Activated CD4-positive, alpha-beta T cell treated with anti-CD3 and anti-CD28 coated beads, Interleukin-2, amount 50 U/mL, for 16 hours (primary cell): ENCODE measurements at places on chromosomes 13 and 19.

- no peak for DNase-seq
Observed at GRCh38 chr13:113404723-113405471, 41.0 kb upstream of the GRTP1 start.

DNA sequence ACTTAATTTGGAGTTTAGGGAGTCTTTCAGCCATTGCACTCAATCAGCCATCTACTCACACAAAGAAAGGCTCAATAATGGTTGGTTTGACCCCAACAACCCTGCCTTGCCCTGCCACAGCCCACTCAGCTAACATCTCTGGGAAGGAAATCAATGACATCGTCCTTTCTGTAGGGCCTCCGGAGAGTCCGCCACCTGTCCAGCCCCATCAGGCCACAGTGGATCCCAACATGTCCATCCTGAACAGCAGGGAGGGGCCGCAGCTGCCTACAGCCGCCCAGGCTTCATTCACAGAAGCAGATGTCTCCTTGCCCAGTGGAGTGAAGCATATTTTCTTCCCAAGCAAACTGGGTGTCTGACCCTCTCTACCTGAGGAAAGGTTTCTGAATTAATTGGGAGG lies 4.2 kb upstream of the CDX2 start:
- no peak for DNase-seq

DNA sequence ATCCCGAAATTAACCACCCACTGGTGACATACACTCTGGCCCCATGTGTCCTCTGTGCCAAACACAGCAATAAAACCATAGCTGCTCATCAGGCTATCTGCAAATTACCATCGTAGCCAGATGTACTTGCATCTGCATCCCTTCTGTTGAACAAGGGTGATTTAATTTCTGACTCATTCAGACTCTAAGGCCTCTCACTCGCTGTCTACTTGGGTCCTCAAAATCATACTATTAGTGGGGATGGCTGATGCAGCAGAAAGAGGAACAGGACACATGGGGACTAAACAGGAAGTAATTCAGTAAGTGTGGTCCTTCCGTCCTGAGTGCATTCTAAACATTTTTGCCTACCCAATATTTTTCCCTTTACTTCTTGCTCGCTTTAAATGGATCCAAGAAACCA lies 2275.0 kb upstream of the PCDH20 start:
- no peak for DNase-seq

- DNase-seq, result no peak
Observed at GRCh38 chr19:55603581-55604292, 1.7 kb upstream of the ZNF865 start.

- peak; percentile 77 for DNase-seq
Observed at GRCh38 chr19:55088543-55089341, 13.1 kb downstream of the EPS8L1 start.

- DNase-seq, result no peak
Observed at GRCh38 chr19:11704626-11705025, 34.1 kb downstream of the ZNF823 start.

- DNase-seq, result no peak
Observed at GRCh38 chr19:30699871-30700280, 327.7 kb downstream of the ZNF536 start.

DNA sequence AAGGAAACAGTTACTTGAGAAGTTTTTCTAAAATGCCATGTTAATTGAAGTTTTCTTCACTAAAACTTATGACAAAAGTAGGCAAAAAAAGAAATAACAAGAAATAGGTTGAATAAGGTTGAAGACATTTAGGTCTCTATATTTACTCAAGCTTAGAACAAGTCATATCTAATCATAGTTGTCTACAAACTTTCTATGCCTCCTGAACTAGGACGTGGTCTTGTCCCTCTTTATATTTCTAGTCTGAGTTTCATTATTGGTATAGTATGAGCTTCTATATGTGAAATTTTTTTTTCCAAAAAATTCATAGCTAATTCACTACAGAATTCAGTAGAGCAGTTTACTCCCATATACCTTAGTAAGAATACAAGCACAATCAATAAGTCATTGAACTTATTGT lies 836.4 kb downstream of the SLITRK6 start:
- DNase-seq, result no peak

DNA sequence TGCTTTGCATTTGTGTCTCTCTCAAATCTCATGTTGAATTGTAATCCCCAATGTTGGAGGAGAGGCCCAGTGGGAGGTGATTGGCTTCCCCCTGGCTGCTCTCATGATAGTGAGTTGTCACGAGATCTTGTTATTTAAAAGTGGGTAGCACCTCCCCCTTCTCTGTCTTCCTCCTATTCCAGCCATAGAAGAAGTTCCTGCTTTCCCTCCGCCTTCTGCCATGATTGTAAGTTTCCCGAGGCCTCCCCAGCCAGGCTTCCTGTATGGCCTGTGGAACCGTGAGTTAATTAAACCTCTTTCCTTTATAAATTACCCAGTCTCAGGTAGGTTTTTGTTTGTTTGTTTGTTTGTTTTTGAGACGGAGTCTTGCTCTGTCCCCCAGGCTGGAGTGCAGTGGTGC lies 3.8 kb downstream of the LILRA4 start:
- DNase-seq, result no peak

DNA sequence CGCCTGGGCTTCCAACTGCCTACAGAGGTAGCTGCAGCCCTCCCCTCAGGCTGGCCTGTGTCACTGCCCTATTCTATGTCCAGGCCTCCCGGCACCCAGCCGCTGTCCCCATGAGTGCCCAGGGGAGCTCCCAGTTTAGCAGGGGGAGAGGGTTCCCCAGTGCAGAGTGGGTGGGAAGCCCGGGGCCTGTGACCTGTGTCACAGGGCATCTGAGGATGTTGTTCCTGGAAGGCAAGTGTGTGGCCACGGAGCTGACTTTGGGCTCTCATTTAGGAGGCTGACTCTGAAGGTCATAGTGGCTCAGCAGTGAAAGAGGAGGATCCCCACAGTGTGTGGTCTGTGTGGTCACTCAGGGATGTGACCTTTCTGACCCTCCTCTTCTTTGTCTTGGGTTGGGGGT lies 25.1 kb downstream of the PPP1R37 start:
- no peak for DNase-seq

DNA sequence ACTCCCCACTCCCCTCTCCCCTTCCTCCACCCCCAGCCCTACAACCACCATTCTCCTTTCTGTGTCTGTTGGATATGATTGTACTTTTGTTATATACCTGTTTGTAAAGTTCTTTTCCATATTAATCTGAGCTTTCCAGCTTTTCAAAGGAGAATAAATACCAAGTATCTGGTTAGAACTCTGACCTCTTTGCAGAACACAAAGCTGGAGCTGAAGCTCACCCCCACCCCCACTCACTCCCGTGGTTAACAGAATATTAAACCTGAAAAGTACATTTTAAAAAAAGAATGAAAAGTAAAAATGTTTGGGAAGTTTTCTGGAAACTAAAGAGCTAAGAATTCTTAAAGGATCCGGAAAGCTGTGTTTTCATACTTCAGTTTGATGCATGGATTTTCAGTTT lies 155.2 kb upstream of the RNF113B start:
- DNase-seq, result no peak

GRCh38 chr13:46751811-46752635 lies 44.9 kb downstream of the ESD start:
- peak; percentile 87 for DNase-seq

GRCh38 chr19:39303373-39304184 lies 7.4 kb downstream of the IFNL1 start:
- no peak for DNase-seq

- DNase-seq, result peak; percentile 57
Observed at GRCh38 chr13:77698201-77699058, 943 bp downstream of the SLAIN1 start.

GRCh38 chr13:97883396-97883795 lies 70.1 kb upstream of the IPO5 start:
- no peak for DNase-seq

DNA sequence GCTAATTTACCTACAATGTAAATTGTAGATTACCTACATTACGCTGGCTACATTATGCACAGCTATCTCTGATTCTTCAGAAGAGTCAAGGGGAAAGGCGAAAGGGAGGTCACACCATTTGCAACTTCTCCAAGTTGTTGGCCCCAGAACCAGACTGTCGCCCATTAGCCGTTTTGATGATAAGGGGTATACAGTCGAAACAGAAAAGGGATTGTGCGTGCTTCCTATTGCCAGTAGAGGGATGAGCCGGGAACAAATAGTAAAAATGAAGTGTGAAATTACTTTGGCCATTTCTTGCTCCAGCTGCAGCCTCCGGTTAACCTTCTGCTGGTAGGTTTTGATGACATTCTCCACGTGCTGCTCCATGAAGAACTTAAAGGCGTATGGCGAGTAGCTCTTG lies 73.8 kb downstream of the LATS2 start:
- no peak for DNase-seq

DNA sequence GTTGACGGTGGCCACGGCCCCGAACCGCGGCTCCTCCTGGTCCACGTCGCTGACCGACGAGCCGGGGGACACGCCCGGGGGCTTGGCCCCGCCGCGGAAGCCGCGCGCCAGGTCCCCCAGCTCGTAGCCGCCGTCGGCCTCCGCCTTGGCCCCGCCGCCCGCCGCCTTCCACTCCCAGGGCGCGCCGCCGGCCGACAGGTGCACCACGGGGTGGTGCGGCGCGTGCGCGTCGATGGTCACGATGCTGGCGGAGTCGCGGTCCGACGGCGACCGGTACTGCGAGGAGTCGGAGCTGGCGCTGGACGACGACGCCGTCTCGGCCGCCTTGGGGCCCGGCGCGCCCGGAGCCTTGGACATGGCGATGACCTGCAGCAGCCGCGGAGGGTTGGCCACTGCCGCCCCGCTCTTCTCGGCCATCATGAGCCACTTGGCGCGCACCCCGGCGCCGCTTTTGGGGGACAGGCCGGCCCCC lies 9.0 kb downstream of the PLPPR3 start:
- DNase-seq, result no peak
